LoVo (cell line): ENCODE measurements at places on chromosomes 6 and 20.

- peak; percentile 95 for DNase-seq
Measured at GRCh38 chr6:53615633-53616449, 49.7 kb downstream of the KLHL31 start.

DNA sequence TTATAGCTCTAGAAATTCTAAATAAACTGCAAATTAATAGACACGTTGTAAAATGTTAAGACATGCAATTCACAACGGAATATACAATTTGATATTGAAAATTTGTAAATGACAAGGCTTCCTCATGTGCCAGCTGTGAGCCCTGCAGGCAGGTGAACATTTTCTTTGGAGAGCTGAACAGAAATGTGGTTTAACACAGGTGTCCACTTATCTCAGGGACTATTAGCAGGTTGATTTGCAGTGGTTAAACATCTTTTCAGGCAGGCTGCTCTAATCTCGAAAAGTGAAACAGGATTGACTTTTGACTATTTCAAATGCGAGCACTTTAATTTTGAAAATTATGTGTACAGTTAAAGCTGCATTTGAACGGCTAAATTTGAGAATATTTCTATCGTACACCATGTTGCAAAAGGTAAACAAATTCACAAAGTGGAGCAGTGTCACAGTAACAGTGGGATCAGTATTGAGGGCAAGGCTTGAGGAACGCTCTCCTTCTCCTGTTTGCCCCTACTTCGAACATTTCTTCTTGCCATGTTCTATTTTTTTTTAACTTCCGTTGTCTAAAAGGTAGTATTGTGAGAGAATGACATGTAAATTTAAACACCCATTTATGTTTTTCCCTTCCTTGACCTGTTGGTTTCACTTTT lies 210.8 kb downstream of the CDKAL1 start:
- DNase-seq, result no peak

DNA sequence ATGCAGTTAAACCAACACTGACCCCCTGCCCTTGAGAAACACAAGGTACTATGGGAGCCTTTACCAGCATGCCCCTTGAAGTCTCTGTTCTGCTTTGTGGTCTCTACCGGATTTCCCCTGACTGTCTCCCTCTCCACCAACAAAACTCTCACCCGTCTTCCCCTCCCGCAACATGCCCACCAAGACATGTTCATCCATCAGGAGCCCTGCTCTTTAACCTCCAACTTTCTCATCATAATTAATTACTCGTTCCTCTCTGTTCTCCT lies 1.1 kb downstream of the ZNF165 start:
- no peak for DNase-seq

GRCh38 chr6:138680085-138680484 lies 93.5 kb upstream of the CCDC28A start:
- no peak for DNase-seq

DNA sequence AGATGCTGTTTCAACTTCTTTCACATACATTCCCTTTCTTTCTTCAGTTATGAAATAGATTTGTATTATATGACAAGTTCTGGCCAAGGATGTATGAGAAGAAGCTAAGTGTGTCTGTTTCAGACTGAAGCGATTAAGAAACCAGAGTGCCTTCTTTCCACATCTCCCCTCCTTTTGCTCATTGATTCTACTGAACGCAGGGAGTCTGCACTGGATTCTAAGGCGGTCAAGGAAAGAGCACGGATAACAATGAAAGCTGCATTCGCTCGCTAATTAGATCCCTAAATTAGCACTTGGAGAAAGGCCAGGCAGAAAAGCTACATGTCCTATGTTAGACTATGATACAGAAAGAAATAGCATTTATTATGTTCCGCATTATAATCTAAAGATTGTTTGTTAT lies 267.7 kb downstream of the HAO1 start:
- no peak for DNase-seq

DNA sequence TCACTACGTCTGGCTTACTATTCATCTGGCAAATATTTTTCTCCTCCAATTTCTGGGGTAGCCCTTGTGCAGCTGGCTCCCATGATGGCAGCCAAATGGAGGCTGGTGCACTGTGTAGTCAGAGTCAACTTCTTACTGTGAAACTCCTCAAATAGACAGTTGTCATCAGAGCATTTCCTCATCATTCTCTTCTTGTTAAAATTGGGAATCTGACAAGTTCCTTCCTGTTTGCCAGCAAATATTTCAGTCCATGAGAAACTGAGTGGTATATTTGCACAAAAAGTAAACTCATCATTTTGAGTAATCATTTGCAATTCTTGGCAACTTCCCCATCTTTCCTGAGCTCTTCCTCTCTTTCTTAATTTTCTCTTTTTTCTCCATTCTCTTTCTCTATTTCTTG lies 394.9 kb upstream of the RGS17 start:
- DNase-seq, result no peak

DNA sequence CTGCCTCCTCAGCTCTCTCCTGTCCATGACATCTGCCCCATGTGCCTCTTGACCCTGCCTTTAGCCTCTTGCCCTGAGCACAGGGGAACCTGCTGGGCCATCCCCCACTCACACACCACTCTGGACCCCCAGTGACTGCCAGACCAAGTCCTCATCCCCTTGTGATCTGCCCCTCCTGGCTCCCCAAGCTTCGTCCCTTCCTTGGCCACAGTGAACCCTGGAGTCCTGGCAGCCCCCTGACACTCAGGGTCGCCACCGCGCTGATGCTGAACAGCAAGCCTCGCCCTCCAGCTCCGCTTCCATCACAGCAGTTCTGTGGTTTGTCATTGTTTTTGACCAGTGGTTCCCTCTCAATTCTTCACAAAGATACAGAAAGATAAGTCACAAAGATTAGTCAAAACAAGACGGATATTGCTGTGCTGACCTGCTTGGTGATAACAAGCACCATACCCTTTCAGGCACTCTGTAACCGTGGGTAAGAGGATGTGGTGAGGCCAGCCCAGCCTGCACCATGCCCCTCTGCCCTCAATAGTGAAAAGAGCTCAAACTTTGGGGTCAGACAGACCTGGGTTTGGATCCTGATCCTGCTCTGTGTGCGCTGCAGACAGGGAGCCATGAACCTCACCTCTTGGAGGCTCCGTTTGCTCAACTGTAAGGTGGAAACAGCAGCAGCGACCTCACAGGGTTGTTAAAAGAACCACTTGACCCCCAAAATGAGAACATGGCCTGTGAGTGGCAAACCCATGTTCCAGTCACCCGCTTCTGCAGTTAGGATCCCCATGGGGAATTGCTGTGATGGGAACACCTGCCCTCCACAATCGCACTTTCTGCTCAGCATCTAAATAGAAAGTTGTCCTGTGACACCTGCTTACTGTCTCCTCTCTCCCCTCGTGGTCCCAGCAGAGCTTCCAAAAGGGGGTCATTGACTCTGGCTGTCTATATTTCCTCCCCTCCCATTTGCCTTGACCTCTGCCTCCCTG lies 114.5 kb downstream of the TOX2 start:
- DNase-seq, result no peak

DNA sequence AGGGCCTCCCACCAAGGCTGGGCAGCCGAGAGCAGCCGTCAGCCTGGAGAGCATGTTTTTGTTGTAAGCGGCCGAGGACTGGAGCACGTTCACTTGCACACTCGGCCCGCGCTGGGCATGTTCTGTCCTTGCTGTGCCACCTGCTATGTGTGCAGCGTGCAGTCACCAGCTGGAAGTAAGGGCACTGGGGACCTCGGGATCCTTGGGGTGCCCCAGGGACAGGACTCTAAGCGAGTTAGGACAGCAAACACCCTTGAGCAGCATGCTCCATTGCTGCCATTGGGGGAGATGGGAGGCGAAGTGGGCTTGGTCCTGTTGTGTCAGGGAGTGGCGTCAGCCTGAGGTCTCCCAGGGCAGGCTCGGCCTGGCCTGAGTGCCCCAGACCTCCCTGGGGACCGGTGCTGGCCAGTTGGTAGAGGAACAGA lies 18.6 kb downstream of the DYNLT1 start:
- DNase-seq, result no peak

DNA sequence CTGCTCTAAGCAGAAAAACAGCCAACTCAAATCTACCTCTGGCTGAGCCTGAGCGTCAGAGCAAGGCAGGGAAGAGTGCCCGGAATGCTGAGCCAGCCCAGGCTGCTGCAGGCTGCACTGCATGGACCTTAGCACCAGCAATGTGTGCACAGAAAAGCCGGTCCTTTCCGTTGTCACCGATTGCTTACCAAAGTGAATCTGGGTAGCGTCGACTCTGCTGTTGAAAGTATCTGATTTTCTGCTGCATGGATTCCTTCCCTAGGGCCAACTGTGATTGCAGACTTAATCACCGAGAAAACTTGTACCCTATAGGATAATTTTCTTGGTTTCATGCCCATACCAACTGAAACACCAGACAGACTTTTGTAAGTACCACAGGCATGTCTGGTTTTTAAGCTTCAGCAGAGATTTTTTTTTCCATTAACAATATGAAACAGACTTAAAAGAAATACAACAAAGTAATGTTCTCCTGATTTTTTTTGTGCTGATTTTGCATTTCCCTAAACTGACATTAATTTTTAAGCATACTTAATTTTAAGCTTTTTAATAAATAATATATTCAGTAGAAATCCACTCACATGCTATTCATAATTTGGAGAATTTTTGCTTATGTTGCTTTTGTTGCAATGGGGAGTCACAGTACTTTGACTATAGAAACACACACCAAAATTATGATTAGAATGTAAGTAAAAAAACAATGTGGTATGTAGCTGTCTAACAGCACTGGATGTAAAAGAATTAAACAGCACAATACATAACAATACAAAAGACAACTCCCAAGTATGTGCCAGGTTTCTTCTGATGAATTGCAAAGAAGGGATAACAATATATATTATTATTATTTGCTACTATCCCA lies 218.0 kb downstream of the THBS2 start:
- DNase-seq, result no peak

GRCh38 chr6:130473886-130474285 lies 108.1 kb downstream of the TMEM200A start:
- DNase-seq, result no peak

GRCh38 chr20:23225407-23226060 lies 125.1 kb upstream of the NXT1 start:
- no peak for DNase-seq

DNA sequence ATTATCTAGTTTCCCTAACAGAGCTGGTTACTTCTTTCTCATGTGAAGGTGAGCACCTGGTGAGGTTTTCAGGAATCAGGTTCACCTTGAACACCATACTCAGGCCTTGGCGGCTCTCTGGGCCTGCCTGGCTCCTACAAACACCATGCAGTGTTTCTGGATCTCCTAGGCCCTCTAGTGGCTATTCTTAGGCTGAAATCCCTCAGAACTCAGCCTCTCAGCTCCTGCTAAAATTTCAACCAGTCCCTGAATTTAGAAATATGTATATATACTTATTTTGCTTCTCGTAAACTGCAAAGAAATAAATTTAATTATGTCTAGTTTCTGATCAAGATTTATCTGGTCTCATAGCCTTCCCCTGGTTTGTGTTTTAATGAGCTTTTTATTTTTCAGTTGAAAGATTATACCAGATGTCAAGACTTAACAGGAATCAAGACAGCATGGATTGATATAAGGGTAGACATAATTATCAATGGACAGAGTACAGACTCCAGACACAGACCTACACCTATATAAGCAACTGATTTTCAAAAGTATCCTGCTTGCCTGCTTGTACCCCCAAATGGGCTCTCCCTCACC lies 55.9 kb downstream of the ANKEF1 start:
- peak; percentile 37 for DNase-seq

DNA sequence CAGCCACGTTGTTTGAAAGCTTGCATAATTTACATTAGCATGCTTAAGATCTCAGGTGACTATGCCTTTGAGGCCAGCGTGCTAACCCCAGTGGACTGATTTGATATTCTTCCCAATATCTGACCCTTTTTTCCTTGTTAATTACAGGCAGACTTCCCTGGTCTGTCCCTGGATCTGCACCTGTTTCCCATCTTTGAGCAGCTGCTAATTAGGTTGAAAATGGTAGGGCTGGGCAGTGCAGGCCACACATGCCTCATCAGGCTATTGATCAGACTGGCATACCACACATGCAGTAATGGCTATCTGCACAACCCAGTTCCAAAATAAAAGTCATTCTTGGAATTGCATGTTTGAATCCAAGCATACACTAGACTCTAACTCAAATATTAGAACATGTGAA lies 164.3 kb upstream of the TFAP2D start:
- no peak for DNase-seq

DNA sequence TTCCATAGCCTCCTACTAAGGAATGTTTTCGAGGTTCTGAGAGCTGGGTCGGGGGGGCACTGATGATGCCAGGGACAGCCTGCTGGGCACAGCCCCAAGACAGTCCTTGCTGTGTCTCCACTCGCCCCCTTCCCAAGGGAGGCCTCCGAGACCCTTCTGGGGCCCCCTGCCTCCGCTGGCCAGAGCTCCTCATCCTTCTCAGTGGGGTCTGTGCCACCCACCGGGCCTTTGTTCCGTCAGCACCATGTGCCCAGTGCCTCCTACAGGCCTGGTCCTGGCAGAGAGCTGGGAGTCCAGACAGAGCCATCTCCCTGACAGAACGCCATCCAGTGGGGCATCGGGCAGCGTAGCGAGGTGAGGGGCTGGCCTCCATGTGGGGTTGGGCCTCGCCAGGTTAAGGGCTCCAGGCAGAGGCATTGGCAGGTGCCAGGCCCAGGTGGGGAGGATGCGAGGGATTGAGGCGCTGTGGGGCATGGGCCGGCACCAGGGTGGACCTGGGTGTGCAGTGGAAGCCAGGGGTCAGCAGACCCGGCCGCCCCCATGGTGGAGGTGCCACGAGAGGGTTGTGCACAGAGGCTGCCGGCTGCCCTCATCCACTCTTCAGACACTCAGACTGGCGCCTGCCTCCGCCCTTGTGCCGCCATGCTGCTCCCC lies 13.3 kb downstream of the RBM38 start:
- no peak for DNase-seq

DNA sequence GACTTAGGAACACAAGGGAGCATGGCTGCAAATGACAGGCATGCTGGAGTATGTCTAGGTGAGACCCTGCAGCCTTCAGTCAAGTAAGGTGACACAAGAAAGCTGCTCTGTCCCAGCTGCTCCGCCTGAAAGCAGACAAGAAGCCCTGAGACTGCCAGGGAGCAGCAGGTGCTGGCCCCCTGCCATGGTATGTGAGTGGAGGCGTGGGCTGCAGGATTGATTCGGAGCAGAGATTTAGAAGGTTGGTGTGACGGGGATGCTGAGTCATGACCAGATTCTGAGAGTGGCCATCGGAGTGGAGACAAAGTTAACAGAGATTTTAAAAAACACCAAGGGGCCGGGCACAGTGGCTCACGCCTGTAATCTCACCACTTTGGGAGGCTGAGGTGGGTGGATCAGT lies 17.8 kb downstream of the LRP11 start:
- no peak for DNase-seq
